AG04450 (cell line): ENCODE measurements at places on chromosomes 13 and 19.

DNA sequence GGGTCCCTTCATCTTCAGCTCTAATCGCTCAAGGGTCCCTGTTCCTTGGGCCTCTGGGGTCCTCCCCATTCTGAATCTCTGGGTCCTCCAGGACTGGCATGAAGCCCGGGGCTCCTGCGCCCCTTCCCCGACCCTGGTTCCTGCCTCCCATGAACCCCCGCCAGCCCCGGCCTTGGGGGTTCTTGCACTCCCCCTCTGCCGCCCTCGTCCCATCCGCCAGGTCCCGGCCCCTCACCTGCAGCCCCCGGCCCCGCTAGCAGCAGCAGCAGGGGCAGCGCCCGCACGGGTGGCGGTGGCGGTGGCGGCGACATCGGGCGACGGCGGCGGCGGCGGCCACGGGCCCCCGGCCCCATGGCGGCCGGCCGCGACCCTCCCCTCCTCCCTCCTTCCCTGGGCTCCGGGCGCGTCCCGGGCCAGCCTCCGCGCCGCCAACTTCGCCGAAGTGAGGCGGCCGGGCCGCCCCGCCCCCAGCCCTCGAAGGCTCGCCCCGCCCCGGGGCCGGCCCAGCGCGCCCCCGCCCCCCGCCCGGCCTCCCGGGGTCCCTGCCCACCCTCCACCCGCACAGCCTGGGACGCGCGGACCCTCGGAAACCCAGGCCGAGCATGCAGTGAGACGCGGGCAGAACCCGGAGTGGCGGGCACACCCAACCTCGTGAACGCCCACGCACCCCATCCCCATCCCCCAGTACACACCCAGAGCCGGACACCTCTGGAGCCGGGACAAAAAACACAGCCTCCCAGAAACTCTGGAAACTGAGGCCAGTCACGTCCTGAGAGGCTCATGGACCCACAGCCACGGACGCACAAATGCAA, at the start of gene NOTCH3:
NOTCH3 (minus strand) TSS at position 443 of the 812 bp plus-strand sequence; CDS start at position 353, 90 bp downstream.
- DNase-seq = no peak

GRCh38 chr19:12607631-12608030, 3.0 kb downstream of the ZNF490 start:
- DNase-seq = no peak

DNA sequence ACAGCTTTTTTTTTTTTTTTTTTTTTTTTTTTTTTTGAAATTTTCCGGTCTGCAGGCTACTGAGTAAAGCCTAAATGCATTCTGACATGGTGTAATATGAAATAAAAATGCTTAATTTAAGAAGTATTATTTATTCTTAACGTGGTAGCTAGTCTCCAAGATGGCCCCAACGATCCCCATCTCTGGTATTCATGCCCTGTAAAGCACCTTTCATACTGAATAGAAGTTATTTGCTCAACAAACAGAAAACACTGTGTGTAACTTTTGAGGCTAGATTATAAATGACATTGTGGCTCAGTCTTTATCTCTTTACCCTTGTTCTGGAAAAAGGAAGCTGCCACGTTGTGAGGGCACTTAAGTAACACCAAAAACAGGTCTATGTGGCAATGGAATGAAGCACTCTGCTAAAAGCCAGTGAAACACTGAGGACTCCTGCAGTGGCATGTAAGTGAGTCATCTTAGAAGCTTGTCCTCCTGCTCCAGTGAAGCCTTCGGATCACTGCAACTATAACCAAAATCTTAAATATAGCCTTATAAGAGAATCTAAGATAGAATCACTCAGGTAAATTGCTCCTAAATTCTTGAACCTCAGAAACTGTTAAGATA, 128.7 kb downstream of the UGGT2 start:
- DNase-seq = peak; percentile 47

DNA sequence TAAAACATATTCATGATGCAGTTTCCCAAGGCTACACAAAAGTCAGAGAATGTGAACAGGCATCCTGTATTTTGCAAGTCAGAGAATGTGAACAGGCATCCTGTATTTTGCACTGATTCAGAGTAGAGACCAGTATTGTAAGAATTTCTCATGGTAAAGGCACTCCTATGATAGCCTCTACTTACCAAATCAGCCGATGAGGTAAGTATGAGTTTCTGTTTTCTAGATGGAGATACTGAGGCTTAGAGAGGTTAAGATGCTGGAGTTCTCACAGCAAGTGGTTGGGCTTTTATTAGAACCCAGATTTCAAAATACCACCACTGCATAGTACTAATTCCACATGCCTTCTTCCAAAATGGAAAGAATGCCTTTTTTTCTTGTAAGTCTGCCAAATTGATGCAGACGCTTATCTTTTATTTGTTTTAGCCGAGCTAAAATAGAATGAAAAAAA, 12.3 kb downstream of the TPT1 start:
- no peak for DNase-seq

- DNase-seq = no peak
Measured at GRCh38 chr13:106161146-106161545, 374.3 kb downstream of the EFNB2 start.

- DNase-seq = no peak
Measured at GRCh38 chr13:27440408-27440807, 10.0 kb downstream of the MTIF3 start.

DNA sequence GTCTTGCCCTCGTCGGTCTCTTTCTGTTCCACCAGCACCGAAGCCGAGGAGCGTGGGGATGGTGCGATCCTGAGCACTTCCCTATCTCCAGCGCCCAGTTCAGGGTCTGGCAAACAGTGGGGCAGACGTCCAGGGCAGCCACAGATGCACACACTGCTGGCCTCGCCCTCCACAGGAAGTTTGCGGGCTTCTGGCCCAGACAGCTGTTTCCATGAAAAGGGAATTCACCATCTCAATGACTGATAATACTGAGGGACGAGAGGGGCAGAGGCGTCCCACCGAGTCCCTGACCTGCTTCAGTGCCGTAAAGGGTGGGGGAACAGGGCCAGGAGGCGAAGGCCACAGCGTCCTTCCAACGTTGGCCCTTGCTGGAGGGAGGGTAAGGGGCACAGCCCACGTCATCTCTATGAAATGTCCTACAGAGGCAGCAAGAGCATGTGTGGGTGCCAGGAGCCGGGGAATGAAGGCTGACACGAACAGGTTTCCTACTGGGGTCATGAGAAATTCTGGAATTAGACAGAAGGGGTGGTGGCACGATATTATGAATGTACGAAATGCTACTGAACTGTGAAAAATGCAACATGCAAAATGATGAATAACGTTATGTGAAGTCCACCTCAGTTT, 19.5 kb downstream of the SHC2 start:
- no peak for DNase-seq

- no peak for DNase-seq
Measured at GRCh38 chr13:68727165-68727564, 1380.5 kb upstream of the ATXN8OS start.

GRCh38 chr19:47518139-47518538, 3.3 kb upstream of the NAPA start:
- DNase-seq = no peak

GRCh38 chr19:46450737-46451136, 20.6 kb downstream of the PNMA8A start:
- DNase-seq = no peak

GRCh38 chr13:43116242-43116641, 92.9 kb downstream of the DNAJC15 start:
- DNase-seq = no peak

DNA sequence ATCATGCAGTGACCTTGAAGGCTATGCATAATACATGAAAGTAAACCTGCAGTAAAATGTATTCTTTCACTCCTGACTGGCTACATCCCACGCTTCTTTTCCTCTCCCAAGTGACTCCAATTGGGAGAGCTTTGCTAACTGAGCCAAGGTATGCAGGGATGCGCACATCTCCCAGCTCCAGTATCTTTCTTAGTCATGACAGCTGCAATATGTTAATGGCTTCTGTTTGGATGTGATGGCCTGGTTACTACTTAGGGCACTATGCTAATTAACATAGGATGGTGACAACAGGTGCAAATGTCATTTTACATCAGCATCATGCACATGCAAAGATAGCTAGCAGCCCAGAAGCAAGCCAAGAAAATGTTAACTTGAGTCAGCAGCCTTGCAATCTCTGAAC, 134.7 kb downstream of the POU4F1 start:
- no peak for DNase-seq

DNA sequence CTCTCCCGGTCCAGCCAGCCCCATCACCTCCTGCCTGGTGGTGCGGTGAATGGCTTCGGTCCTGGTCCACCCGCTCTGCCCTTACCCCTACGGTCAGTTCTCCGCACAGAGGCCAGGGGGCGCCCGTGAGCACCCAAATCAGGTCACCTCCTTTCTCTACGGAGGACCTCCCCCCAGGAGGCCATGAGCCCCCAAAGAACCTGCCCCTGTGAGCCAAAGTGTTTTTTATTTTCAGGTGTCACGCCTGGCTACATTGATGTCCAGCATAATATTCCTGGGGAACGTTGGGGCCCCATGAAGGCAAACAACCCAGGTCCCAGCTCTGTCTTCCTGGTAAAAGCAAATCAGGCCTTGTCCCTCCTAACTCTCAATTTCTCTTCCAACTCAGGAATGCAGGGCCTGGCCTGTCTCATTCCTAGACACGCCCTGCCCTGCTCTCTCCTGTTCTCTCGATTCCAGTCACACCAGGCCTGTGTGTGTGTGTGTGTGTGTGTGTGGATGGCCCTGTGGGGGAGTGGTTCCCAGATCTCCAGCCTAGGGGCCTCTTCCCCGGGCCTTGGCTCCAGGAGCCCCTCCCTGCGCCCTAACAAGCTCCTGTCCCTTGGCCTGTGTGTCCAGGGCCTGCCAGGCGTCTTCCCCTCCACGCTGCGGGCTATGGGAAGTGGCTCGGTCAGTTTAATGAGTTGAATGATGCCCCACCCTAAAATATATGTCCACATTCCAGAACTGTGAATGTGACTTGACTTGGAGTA, 9.7 kb upstream of the GIPC1 start:
- no peak for DNase-seq

DNA sequence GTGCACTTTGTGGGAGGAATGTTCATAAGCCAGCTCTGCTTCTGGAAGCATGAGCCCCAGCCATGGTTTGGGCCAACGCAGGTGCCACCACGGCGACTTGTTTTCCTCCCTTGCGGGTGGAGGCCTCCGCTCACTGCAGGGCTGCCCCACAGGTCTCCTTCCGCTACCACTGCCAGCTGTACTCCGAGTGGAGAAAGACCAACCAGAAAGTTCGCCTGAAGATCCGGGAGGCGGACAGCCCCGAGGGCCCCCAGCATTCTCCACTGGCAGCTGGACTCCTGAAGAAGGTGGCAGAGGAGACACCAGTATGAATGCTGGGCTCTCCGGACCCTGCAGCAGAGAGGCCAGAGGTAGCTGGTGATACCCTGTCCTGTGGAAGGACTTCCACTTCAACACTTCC, 6.5 kb upstream of the HNRNPM start:
- no peak for DNase-seq

DNA sequence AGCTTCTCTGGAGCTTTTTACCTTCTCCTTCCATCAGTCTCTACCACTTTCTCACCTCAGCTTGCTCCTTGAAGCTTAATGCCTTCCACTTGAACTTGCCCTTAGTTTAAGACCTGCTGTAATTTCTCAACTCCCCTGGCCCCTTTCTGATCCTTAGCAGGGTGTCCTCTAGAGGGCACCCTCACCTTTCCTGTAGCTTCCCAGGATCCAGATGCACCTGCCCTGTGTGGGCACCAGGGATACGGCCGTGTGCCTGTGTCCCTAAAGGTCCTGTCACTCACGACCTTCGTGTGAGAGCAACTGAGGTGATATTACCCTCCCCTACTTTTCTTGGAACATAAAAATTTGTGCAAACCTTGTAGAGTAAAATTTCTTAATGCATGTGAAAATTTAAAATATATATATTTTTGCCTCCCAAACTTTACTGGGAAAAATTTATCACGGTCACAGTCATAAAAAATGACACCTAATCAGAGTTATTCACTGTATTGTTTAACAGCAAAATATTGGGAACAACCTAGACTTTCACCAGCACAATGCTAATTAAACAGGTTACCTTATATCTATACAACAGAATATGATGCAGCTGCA, 46.4 kb downstream of the PSG3 start:
- DNase-seq = peak; percentile 2
